ENCODE measurements at places on chromosomes 5 and 9.

DNA sequence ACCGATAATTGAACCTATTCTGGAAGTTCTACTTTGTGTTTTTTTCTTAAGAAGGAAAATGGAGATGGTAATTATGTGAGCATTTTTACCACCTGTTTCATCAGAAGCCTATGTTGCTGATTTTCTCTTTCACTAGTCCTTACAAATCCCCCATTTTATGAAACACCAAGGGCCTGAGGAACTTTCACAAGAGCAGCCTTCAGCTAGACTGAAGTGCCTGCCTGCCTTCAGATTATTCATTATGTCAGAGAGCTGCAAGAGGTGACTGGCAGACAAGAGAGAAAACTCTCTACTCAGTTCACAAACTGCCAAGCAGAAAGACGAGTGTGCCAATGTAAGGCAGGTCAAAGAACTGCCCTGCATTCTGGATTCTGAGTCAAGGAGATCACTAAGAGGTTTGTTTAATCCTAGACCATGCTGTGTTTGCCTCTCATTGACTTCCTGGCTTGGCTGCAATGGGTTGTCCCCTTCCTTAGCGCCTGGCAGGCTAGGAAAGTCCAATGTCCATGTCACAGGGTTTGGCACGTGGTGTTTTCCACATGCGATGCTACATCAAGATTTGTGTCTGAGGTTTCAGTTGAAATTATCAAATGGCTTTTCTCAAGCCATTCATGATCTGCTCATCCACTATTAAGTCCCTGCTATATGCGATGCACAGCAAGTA lies 143.3 kb downstream of the CDC42SE2 start:
- DNase-seq = no peak

DNA sequence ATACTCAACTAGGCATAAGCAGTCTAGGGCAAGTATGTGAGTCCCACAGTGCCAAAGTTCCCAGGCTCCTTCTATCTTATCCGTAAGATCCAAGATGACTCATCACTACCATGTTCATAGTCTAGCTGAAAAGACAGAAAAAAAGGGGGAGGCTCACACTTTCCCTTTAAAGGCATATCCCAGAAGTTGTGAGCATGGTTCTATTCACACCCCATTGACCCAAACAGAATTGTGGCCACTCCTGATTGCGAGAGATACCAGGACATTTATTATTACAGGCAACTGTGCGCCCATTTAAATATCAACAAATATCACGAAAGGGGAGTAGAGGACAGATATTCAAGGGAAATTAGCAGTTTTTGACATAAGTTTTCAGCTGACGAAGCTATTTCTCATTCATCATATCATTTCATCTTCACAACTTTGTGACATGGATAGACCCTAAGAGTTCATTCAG lies 8.1 kb upstream of the PFDN1 start:
- DNase-seq = no peak

DNA sequence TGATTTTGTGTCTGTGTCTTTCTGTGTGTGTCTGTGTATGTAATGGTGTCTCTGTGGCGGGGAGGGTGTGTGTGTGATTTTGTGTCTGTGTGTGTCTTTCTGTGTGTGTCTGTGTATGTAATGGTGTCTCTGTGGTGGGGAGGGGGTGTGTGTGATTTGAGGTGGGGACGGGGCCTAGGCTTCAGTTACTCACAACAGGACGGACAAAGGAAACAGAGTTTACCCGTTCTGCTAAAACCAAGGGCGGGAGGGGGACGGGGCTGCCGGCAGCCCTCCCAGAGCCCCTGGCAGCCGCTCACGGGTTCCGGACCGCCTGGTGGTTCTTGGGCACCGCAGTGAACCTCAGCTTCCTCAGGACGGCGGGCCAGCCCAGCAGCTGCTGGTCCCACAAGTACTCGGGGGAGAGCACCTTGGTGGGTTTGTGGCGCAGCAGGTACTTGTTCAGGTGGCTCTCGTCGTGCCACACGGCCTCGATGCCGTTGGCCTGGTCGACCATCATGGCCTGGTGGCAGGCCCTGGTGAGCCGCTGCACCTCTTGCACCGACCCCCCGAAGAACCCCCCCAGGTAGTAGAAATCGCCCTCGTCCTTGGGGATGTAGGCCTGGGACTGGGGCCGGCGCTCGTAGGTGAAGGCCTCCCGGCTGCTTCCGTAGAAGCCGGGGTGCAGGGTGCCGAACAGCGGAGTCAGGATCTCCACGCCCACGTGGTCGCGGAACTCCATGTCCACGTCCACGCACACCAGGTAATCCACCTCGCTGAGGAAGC lies 19.4 kb downstream of the ABO start:
- DNase-seq = no peak

GRCh38 chr9:134182554-134183085 lies 18.3 kb upstream of the RNU6ATAC start:
- no peak for DNase-seq

GRCh38 chr5:132044207-132044606 lies 16.2 kb upstream of the IL3 start:
- DNase-seq = no peak

- DNase-seq = no peak
Measured at GRCh38 chr9:120859361-120859760, 16.6 kb upstream of the PSMD5 start.

GRCh38 chr5:80031109-80031508 lies 4.0 kb upstream of the THBS4 start:
- no peak for DNase-seq

GRCh38 chr5:146101646-146102045 lies 3.7 kb downstream of the PLAC8L1 start:
- no peak for DNase-seq

DNA sequence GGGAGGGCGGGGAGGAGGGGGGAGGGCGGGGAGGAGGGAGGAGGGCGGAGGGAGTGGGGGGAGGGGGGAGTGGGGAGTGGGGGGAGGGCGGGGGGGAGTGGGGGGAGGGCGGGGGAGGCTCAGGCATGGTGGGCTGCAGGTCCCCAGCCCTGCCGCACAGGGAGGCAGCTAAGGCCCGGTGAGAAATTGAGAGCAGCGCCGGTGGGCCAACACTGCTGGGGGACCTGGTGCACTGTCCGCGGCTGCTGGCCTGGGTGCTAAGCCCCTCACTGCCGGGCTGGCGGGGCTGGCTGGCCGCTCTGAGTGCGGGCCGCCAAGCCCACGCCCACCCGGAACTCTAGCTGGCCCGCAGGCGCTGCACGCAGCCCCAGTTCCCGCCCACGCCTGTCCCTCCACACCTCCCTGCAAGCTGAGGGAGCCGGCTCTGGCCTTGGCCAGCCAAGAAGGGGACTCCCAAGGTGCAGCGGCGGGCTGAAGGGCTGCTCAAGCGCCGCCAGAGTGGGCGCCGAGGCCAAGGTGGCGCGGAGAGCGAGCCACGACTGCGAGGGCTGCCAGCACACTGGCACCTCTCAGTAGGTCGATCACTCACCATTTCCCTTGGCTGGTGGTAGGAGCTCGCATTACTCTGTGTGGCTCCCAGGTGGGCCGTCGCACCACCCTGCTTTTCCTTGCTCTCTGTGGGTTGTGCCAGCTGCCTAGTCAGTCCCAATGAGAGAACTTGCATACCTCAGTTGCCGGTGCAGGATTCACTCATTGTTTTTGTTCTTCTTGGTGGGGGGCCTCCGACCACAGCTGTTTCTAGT lies 160.2 kb downstream of the CNTLN start:
- no peak for DNase-seq

GRCh38 chr5:132566657-132567056 lies 9.9 kb downstream of the RAD50 start:
- no peak for DNase-seq

DNA sequence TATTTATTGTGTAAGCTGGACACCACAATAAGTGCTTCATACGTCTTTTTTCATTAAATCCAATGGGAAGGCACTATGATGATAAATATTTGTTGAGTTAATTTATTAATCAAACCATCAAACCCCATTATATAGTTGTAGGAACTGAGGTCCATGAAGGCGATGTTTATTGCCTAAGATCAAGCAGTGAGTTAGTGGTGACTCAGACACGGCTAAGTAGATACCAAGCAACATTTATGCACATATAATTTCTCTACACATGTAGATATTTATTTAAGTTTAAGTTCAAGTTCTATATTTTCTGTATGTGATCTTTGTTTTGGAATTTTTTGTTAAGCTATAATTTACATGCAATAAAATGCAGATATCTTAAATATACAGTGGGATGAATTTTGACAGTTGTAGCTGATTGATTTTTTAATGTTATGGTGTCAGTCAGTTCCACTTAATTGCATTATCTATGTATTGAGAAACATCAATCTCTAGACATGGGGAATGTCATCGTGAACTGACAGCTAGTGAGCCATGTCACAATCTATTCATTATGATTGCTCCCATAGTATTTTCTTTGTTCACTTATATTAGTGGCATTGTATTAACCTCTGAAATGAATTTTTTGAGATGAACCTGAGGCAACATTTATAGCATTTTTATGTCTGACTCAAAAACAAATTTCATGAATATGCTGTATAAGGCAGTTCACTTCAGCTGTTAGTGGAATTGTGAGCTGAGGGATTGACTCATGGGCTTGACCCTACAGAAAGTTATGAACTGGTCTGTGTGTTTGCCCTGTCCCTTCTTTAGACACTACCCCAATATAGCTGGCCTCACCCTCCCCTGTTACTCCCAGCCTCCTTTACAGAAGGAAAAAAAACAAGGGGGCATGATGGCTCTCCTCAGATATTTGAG lies 11.9 kb upstream of the GARNL3 start:
- DNase-seq = no peak

- no peak for DNase-seq
Measured at GRCh38 chr5:118253225-118254061, 734.9 kb downstream of the DTWD2 start.

GRCh38 chr5:43555895-43556606 lies 826 bp downstream of the PAIP1 start:
- DNase-seq = peak; percentile 28

GRCh38 chr5:178421699-178422399 lies 168.3 kb downstream of the COL23A1 start:
- no peak for DNase-seq

DNA sequence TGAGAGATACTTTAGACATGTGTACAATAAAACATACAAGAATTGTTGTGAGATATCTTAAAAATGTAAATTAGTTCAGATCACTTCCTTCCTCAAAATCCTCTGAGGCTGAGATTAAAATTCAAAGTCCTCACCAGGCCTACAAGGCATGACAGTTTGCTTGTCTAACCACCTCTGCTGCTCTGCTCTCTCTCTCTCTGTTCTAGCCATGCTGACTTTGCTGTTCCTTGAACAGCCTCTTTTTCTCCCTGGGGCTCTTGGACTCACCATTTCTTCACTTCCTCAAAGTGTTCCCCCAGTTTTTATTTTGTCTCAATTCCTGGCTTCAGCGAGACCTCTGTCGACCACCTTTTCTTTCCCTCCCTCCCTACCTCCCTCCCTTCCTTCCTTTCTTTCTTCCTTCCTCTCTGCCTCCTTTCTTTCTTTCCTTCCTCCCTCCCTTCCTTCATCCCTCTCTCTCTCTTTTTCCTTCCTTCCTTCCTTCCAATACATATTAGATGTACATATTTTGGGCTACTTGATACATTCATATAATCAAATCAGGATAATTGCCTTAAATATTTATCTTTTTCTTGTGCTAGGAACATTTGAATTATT lies 27.0 kb downstream of the CATSPER3 start:
- no peak for DNase-seq

DNA sequence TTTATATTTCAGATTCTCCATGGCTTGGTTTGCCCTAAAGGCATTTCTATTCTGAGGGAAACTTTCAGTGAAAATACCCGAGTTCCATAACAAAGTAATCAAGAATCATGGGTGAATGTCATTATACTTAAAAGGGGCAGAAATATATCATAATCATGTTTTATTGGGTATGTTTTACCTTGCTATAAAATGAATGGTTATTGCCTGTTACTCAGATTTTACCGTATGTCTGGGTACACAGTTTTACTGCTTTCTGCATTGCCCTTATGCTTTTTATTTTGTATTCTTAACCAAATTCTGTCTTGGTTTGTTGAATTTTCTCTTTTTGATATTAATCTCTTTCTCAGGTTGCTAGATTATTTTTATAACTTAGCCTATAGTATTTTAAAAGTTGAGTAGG lies 2.5 kb downstream of the GPR151 start:
- DNase-seq = no peak

DNA sequence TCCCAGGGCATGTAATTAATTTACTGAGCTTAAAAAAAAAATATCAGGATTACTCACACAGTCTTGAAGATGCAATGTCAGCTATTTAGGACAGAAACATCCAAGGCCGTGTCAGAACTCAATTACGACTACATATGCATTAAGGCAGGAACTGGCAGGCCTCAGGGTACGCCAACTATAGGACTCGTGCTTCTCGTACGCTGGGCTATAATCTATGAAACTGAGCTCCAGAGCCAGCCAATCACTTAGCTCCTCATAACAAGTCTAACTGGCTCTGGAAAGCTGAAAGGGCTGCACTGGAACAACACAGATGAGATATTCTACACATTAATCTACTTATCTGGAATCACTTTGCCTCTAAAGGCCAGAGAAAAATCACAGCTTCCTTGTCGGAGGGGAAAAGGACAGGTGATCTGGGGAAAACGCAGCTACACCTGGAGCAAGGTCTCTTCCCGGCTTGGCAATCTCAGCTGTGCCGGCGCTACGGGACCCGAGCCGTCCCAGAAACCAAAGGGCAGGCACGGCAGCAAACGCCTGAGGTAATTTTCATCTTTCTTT lies 212.0 kb downstream of the DEPDC1B start:
- no peak for DNase-seq

DNA sequence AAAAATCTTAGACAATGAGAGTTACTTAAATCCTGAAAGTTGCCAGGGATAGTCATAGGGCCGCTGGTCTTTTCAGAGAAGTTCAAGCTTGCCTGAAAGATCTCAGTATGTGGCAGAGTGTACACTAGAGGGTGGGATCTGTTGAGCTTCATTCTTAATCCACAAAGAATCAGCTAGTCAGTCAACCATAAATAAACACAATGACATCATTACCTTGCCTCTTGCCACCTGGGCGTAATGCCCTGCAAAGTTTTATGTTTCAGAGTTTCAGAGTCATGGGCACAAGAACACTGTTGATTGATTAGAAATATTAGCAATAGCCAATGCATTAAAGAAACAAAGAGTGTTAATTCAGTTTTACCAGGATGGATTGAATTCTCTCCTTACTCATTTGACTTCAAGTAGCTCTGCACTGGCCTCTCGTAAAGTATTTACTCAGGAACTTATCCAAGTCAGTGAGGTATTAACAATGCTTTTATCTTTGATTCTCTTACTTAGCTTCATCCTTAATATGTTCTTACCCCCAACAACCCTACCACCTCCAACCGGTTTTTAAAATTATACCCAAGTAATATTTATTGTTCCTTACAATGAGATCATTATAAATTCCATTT lies 14.3 kb upstream of the ANXA1 start:
- DNase-seq = no peak

Data from stimulated activated CD8-positive, alpha-beta memory T cell treated with anti-CD3 and anti-CD28 coated beads, Interleukin-2, amount 100 ng/mL, for 48 hours (primary cell).